ENCODE measurements at places on chromosomes 2 and 18. TPM values are rescaled to one million over a fixed set of nuclear protein-coding genes. Genes with fewer than 3 reads are reported as not detected.

Gene EIF5B
- total RNA-seq = 96.2 TPM

Gene C2orf74
- 12.5 TPM for total RNA-seq

Gene TRIM43
- total RNA-seq = not detected

Gene SAP130
- 22.3 TPM for total RNA-seq

Gene C2orf78
- total RNA-seq = not detected

Gene TMEM200C
- total RNA-seq = not detected

Gene CNGA3
- not detected for total RNA-seq

Gene KIF1A
- 1.6 TPM for total RNA-seq

Gene LCT
- 0.48 TPM for total RNA-seq

Gene NPHP1
- 2.5 TPM for total RNA-seq

Gene OR6B2
- not detected for total RNA-seq

Gene B4GALT6
- 3.4 TPM for total RNA-seq

Gene FBXO15
- total RNA-seq = 0.77 TPM

Gene ANKRD12
- total RNA-seq = 67.6 TPM

GRCh38 chr18:39380186-39380725 lies 1814.7 kb upstream of the CELF4 start:
- no peak for DNase-seq

DNA sequence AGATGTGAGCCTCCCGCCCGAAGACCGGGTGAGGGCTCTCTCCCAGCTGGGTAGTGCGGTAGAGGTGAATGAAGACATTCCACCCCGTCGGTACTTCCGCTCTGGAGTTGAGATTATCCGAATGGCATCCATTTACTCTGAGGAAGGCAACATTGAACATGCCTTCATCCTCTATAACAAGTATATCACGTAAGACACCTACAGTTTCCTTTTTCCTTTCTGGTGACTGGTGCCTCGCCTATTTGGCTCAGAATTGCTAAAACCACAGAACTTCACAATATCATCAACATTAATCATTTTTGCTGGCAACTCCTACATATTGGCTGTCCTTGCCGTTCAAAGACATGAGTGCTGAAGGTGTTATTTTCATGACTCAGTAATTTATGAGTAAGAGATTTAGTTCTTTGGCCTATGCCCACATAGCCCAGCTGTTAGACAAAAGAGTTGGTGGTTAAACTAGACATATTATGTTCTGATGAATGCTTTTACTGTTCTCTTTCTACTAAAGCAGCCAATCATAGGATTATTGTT lies 2.2 kb downstream of the STAMBP start:
- no peak for DNase-seq

DNA sequence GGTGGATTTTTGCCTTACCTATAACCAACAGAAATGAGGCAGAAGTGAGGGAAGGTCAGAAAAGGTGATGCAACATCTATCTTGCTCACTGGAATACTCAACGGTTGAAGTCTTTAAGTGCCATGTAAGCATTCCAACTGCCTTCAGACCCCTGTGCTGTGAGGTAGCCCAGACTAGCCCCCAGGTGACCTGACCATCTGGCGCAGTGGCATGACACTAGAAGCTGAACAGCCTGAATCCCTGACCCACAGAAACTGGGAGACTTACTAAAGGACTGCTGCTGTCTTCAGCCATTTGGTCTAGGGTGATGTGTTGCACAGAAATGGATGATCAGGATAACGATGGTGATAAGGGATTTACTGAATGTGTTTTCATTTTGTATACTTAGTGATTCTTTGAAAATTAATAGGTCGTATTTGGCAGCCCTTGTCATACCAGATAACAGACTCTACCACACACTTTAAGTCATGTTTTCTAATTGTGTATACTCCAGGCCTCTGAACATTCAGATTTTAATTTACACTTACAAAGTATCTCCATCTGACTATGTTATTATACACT lies 161.5 kb downstream of the STK39 start:
- no peak for DNase-seq

- DNase-seq = no peak
These were observed 70.3 kb downstream of the SCN1A start for GRCh38 chr2:166057370-166058164.

DNA sequence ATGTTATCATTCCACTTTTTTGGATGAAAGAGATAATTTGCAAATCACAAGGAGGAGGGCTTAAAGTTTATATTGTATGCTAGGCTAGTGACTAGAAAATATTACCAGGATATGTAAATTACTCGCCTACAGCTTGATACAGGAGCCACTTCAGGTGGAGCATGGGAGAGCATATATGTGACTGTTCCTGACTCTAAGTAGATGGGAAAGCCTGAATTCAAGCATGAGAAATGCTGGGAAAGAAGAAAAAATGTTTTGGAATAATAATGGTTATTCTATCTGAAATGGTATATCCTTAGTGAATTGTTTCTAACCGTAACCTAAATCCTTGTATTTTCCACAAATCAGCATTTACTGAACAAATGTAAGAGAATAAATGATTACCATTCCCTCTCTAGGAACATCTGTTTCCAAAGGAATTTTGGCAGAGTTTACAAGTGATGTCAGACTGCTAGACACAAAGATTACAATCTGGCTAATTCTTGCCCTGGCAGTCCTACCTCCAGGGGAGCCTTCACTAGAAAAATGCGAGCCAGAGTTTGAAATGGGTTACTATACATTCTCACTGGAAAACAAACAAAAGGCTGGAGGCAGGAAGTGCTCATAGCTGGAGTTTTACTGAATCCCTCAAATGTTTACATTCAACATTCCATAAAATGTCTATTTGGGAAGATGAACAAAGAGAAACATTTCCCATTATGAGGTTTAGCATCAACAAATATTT lies 129.4 kb upstream of the MAPRE2 start:
- DNase-seq = no peak

- DNase-seq = no peak
These were observed 739.5 kb upstream of the SALL3 start for GRCh38 chr18:78240101-78240500.

GRCh38 chr18:62702259-62702658 lies 13.1 kb upstream of the PHLPP1 start:
- no peak for DNase-seq

DNA sequence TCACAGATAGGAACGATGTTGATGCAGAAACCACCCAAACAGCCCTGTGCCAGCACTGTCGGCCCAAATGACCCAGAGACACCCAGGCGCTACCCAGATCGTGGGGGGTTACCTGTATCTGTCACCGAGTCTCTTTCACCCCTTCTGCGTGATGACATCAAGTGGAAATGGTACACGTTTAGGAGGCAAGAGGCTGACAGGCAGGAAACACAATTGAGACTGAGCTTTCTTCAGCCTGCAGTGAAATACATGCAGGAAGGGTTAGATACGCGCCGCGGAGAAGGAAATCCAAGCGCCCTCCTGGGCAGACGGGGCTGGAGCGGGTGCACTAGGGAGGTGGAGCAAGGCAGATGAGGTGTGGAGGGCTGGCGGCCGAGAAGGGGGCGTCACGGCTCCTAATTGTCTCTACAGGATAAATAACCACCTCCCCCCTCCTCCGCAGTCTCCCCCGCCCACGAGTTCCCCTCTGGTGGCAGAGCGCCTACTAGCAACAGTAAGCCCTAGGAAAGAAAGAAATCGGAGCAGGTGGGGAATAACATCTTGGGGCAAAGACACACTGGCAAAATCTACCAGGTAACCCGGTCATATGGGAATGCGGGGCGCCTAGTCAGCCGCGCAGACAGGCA lies at the start of gene RNF152:
Gene RNF152, minus strand, starts transcription at position 325 of the 626 bp plus-strand sequence. CDS start 76,544 bp downstream, outside the sequence.
- no peak for DNase-seq

DNA sequence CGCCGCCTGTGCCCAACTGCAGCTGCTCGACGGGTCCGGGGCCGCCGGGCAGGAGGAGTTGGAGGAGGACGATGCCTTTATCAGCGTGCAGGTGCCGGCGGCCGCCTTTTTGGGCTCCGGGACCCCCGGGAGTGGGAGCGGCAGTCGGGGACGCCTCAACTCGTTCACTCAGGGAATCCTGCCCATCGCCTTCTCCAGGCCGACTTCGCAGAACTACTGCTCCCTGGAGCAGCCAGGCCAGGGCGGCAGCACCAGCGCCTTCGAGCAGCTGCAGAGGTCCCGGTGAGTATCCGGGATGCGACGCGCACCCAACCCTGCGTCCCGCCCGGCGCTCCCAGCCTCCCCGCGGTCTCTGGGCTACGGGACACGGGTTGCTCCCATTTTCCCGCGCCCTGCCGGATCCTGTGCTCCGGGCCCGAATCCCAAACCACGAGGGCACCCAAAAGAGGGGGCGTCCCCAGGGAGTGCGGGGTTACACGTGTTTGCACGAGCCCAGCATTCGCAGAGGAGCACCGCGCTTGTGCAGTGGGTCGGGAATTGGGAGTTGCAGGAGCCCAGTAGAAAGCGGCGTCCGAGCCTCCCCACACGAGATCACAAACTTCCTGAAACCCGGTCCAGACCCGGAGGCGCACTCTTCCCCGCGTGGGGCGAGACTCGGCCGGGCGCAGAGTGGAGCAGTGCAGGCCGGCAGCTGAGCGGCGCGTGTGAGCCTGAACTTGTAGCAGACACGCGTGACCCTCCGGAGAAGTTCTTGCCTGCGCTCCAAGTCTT lies 1.2 kb downstream of the CABLES1 start:
- no peak for DNase-seq

DNA sequence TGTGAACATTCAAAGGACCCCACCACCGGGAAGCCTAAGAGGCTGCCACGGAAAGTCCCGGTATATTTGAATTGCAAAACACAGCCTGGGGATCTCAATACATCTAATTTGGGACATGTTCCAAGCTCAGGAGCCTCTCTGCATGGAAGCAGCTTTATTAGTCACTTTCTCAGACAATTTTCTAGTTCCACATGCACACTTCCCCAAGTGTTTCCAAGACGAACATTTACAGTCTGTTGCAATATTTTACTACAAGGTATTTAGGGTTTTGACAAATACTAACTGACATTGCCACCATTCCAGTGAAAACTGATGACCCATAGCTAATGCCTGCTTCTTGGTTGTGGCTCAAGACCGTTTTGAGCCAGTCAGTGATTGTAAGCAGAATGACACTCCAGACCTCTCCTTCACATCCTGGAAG lies 145.3 kb downstream of the NCKAP5 start:
- DNase-seq = no peak

- no peak for DNase-seq
These were observed 6.4 kb downstream of the PDK1 start for GRCh38 chr2:172562298-172562697.

- no peak for DNase-seq
These were observed 1611.1 kb upstream of the ZEB2 start for GRCh38 chr2:146131048-146131447.

DNA sequence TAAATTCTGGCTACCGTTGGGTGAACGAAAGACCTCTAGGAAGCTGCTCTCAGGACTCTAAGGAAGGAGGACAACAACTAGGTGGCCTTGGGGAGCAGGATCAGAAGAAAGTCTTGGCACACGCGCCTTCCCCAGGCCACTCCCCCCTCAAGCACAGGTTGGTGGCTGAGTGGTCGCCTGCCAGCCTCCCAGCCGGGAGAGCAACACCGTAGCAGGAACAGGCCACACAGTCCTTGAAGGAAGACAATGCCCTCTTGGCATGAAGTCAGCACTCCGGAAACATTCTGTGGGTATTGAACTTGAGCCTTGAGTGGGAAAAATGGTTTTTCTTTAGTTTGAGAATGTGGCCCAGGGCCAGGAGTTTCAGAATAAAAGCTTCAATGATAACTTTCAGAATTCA lies 87.4 kb upstream of the AGAP1 start:
- DNase-seq = no peak

GRCh38 chr2:149204686-149205085 lies 125.7 kb upstream of the LYPD6 start:
- no peak for DNase-seq

DNA sequence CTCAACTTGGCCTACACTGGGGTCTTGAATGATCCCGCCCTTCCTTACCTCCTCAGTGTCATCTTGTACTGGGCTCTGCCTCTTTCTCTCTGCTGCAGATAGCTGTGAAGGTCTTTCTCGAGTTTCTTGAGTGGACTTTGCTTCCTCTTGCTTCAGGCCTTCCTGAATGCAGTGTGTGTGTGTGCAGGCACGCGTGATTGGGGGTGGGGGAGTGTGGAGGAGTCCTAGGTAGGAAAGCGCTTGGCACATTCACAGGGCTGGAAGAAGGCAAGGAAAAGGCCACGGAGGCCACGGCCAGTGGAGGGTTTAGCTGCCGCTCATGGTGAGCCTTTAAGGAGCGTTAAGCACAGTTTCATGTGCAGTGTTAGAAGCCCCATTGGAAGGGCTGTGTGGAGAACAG lies 5.5 kb downstream of the RALB start:
- no peak for DNase-seq

DNA sequence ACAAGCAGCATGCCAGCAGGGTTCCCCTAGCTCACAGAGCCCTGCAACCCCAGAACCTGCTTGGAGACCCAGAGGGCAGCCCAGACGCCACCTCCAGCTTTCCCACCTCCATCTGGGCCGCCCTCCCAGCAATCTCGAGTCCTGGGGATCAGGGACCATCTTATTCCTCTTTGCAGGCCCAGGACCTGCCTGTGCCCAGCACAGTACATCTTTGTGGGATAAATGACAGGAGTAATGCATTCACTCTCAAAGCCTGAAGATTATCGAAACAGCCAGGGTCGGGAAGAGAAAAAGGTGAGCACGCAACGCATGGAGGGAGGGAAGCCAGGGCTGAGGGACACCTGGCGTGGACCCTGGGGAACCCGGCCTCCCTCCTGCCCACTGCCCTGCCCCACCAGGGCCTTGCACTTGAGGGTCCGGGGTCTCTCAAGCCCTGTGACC lies 144.1 kb downstream of the NDUFA10 start:
- DNase-seq = no peak

GRCh38 chr2:238895891-238896600 lies 48.2 kb downstream of the TWIST2 start:
- no peak for DNase-seq

DNA sequence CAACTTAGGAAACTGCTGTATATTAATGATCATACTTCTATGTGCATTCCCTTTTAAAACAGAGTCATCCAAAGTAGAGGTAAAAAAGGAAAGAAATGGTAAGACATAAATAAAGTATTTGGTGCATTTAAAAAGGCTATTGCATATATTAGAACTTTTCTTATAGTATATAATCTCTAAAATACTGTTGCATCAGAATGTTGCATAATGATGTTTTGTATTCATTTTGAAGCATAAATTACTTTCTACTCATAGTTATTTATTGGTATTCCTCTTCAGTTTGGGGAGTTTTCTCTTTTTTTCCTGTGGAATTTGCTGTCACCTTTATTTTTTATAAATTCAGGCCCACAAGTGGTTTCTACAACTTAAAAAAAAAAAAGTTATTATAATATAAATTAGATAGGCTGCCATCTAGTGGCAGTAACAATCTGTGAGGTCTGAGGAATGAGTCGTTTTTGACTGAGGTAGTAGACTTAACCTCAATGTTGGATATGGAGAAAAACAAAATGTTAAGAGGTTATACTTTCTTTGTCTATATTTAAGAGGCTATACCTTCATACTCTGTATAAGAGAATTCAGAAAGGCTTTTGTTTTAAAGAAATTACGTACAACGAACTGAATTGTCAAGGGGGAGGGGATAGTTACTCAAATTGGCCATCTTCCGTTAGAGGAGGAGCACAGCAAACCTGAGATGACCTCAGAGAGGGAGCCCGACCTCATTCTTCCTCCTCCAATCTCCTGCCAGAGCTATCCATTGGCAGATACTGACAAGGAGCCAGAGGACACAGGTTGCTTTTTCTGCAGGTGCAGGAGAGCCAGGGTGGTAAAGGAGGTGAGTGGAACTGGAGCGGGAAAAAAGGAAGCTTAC lies 23.8 kb downstream of the ANKAR start:
- peak; percentile 46 for DNase-seq

GRCh38 chr2:129293326-129293725 lies 686.1 kb upstream of the RAB6C start:
- DNase-seq = no peak

- no peak for DNase-seq
These were observed 76.7 kb upstream of the ZNF397 start for GRCh38 chr18:35164133-35164532.

GRCh38 chr18:44742718-44743311 lies 62.1 kb downstream of the SETBP1 start:
- no peak for DNase-seq

Measured in CD8-positive, alpha-beta memory T cell (primary cell).